ENCODE measurements at places on chromosomes 11 and 22.

DNA sequence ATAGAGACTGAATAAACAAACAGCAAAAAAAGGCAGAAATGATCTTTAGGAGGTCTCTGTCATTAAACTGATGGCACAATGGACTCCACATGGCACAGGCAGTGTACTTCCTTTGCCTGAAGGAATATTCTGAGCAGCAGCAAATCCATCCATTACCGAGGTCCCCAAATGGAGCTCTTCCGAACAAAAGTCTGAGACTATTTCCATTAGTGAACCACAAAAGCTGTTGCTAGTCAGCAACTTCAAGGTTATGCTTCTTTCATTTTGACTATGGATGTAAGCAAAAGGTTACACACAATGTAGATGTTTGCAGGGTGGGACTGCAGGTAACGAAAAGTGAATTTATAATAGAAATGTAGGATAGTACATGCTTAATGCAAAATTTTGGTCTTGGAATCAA, 14.5 kb downstream of the NARS2 start:
- no peak overlapping the region for H3K4me3 ChIP-seq
- peaks cover 49% of the 10 kb centered on the region for H3K36me3 ChIP-seq
- H3K27ac ChIP-seq, result peak overlapping the region; percentile 78
- peaks cover 42% of the 10 kb centered on the region for H3K4me1 ChIP-seq
- no peaks in the 10 kb centered on the region for H3K27me3 ChIP-seq

DNA sequence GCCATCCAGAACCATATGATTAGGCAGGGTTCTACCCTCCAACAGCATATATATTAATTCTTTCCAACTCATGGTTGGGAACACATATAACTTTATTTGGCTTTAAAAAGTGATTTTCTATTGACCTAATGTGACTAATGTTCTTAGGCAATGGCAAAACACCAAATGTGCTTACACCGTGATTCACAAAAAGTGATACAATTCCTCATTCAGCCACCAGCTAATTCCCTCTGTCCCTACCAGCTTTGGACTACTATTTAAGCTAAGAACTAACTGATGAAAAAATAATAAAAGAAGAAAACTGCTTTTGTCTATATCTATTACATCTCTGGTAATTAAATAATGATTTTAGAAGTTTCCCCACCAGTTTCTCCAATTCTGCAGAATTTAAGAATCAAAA, 4.7 kb downstream of the CTSC start:
- H3K4me1 ChIP-seq, result peaks cover 66% of the 10 kb centered on the region
- peaks cover 71% of the 10 kb centered on the region for H3K36me3 ChIP-seq
- no peak for DNase-seq
- no peaks in the 10 kb centered on the region for H3K27me3 ChIP-seq
- H3K27ac ChIP-seq, result no peak overlapping the region

DNA sequence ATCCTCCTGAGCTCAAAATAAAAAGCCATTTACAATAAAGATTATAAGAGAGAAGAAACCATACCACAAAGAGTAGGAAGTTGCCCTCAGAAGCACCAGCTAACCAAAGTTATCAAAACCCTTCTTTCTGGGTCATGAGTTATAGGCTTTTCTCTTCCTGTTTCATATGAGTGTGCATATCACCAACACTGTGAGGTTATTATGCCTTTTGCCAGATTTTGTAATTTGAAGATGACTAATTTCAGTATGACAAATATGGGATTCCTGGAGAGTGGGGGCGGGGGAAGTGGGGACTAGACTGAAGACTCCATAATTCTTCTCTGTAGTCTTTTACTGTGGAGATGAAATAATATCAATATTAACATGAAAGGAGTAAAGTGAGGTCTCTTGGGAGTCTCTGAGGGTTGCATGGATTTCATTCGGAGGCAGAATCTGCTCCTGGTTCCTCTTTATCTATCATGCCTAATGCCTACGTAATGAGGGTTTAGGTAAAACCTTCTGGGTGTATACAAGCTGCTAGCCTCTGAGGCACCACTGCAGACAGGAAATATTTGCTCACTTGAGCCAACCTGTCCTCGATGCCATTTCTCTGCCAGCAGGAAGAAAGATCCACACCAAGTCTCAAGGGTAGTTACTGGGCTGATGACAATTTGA, 2.1 kb downstream of the LPXN start:
- H3K4me1 ChIP-seq, result peaks cover 53% of the 10 kb centered on the region
- H3K27me3 ChIP-seq, result no peaks in the 10 kb centered on the region
- DNase-seq, result peak; percentile 69
- H3K27ac ChIP-seq, result peak overlapping the region; percentile 100
- H3K4me3 ChIP-seq, result peak overlapping the region; percentile 85
- peaks cover 49% of the 10 kb centered on the region for H3K36me3 ChIP-seq

- no peaks in the 10 kb centered on the region for H3K27me3 ChIP-seq
- no peak overlapping the region for H3K4me3 ChIP-seq
- no peak overlapping the region for H3K27ac ChIP-seq
- H3K4me1 ChIP-seq, result no peaks in the 10 kb centered on the region
- no peak for DNase-seq
- no peaks in the 10 kb centered on the region for H3K36me3 ChIP-seq
Measured at GRCh38 chr22:35690001-35690400, 27.7 kb upstream of the APOL5 start.

DNA sequence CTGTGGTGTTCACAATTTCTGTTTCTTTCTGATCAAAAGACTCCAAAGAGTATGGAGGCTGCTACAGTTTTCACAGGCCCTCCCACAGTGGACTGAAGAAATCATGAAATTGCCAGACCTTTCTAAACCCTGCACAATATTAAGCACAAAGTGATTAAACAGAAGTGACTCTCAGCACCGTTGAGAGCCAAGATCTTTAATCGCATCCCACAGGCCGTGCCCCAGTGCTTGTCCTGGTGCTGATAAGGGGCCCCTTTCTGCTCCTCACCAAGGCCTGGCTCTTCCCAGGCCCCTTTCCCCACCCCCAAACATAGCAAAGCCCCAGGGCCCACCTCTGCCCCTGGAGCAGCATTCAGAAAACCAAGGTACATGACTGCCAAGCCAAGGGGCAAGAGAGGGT, 57.4 kb upstream of the BMAL1 start:
- H3K4me3 ChIP-seq, result no peak overlapping the region
- peaks cover 3% of the 10 kb centered on the region for H3K4me1 ChIP-seq
- no peak for DNase-seq
- no peak overlapping the region for H3K27ac ChIP-seq
- peaks cover 2% of the 10 kb centered on the region for H3K27me3 ChIP-seq

GRCh38 chr22:29148036-29148435, 57.7 kb upstream of the EMID1 start:
- peaks cover 2% of the 10 kb centered on the region for H3K4me1 ChIP-seq
- no peaks in the 10 kb centered on the region for H3K36me3 ChIP-seq
- peaks cover 10% of the 10 kb centered on the region for H3K27me3 ChIP-seq
- no peak overlapping the region for H3K4me3 ChIP-seq

DNA sequence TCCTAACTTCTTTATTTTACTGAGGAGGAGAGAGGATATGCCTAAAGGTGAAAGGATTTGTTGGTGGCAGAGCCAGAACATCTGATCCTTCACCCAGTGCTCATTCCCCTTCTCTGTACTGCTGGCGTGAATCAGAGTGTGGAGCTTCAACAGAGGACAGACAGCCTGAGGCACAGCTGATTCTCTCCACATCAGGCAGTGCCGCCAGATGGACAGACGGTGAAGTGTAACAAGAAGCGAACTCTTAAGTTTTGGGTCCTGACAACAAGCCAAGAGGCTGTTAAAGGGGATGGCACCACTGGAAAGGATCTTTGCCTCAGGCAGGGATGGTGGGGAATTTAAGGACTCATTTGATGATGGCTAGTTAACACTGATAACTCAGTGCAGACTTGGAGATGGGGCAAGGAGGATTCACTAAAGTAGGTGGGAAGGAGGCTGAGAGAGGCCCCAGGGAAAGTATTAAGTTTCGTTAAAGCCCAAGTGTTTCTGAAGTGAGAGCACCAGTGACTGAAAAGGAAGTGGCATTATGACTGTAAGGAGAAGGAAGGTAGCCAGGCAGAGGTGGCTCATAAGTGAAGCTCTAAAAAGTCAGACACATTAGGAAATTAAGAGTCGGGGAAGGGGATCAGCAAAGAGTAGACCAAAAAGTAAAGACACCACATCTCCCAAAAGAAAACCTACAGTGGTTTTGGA, 81.3 kb downstream of the CLPB start:
- H3K27me3 ChIP-seq, result no peaks in the 10 kb centered on the region
- H3K27ac ChIP-seq, result no peak overlapping the region
- H3K36me3 ChIP-seq, result no peaks in the 10 kb centered on the region
- no peaks in the 10 kb centered on the region for H3K4me1 ChIP-seq
- no peak overlapping the region for H3K4me3 ChIP-seq
- DNase-seq, result no peak

DNA sequence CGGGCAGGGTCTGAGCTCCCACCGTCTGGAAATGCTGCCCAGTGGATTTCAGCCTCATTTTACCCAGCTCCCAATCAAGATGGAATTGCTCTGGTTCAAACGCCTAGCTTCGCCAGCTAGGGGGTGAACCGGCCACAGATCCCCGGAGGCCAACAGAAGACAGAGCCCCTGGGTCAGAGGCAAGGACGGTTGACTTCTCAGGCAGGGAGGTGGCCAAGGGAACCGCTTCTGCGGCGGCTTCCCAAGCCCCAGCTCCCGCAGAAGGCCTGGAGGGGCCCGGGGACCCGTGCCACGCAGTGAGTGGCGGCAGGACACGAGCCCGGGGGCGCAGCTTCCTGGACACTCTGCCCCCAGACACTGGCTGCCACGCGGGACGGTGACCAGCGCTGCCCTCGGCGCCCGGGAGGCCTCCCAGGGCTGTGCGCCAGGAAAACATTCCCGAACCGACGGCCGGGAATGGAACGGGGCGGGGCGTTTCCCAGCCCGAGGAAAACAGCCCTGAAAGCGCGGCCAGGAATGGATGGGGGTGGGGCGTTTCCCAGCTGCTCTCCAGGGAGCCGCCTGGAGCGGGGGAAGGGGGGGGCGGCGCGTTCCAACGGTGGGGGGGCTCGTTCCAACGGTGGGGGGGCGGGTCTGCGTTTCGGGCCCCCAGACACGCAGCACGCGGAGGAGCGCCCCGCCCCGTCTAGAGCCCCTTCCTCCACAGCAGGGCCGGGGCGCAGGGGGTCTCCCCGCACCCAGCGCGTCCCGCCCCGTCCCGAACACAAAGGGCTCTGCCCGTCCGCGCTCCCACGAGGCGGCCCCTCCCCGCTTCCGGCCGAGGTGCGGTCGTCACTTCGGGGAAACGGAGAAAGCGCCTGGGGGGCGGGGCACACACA, 13.5 kb upstream of the B4GALNT4 start:
- H3K36me3 ChIP-seq, result no peaks in the 10 kb centered on the region
- peak overlapping the region; percentile 84 for H3K4me3 ChIP-seq
- H3K4me1 ChIP-seq, result peaks cover 46% of the 10 kb centered on the region
- peak overlapping the region; percentile 89 for H3K27ac ChIP-seq
- H3K27me3 ChIP-seq, result peaks cover 13% of the 10 kb centered on the region

DNA sequence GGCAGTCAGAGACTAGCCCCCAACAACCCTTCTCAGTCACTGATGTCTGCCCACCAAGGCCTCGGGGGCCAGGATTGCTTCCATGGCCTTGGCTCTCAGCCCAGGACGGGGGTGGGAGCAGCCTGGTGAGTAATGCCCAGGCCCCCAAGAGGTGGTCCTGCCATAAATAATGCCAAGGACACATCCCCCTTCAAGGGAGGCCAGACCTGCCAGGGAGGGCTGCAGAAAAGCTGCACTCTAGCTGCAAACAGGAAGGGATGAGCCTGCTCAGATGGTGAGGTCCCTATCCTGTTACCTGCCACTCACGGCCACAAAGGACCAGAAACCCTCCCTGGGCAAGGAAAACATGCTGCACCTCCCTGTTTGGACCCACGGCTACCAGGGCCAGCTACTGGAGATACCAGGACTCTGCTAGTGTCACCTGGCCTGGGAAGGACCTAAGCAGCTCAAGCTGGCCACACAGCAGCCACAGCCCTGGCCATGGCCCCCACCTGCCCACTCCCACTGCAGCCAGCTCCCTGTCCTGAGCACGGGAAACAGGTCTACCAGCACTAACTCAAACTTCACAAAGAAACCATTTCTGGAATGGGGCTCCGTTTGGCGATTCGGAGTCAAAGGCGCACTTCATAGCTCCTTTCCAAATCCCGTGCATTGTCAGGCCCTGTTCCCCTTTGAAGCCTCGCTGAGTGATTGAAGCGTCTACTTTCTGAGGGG, 12.1 kb downstream of the GNB1L start:
- no peak for DNase-seq
- peaks cover 15% of the 10 kb centered on the region for H3K4me1 ChIP-seq
- H3K27me3 ChIP-seq, result no peaks in the 10 kb centered on the region
- no peak overlapping the region for H3K4me3 ChIP-seq
